Mesenteric fat pad (tissue), 1 donor: ENCODE measurements at places on chromosomes 13 and 19. TPM values are rescaled to one million over a fixed set of nuclear protein-coding genes. Genes with fewer than 3 reads are reported as not detected.

CGB3 gene
- not detected for total RNA-seq

RFXANK gene
- 51.1 TPM for total RNA-seq

PROZ gene
- not detected for total RNA-seq

FCGBP gene
- total RNA-seq = 108 TPM

ZNF614 gene
- total RNA-seq = 7.4 TPM

ZNF610 gene
- 1.1 TPM for total RNA-seq

ADGRE1 gene
- total RNA-seq = 2.4 TPM
